ENCODE measurements at places on chromosomes 7 and 10.
A peak's percentile ranks its signal among the peaks of the same experiment; 100 is the strongest.

- no peaks in the 10 kb centered on the region for H3K36me3 ChIP-seq
- H3K27me3 ChIP-seq = no peaks in the 10 kb centered on the region
- H3K4me1 ChIP-seq = no peaks in the 10 kb centered on the region
Observed at GRCh38 chr7:83486957-83487356, 162.0 kb downstream of the SEMA3E start.

DNA sequence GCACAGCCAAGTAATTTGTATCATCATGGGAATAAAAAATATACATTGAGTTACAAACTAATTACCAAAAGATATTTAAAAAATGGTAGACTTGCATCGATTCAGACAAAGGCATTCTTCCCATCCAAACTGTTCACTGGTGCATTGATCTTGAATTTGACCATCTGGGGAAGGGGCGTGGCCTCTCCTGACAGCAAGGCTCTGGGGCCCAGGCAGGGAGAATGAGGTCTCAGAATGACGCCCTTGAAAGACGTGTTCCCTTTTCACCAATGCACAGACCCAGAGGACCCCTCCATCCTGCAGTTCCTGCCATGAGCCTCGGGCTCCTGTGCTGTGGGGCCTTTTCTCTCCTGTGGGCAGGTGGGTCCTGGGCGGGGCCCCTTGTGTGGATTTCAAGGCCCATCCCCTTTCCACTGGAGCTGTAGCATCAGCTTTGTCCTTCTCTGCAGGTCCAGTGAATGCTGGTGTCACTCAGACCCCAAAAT is 91.1 kb upstream of the PRSS58 start:
- no peak for DNase-seq
- no peak overlapping the region for H3K4me3 ChIP-seq
- H3K4me1 ChIP-seq = no peaks in the 10 kb centered on the region
- H3K27me3 ChIP-seq = no peaks in the 10 kb centered on the region
- H3K27ac ChIP-seq = no peak overlapping the region

GRCh38 chr7:19491821-19492452 is 216.9 kb downstream of the POLR1F start:
- H3K27me3 ChIP-seq = no peaks in the 10 kb centered on the region
- H3K27ac ChIP-seq = no peak overlapping the region
- no peak overlapping the region for H3K4me3 ChIP-seq
- no peaks in the 10 kb centered on the region for H3K36me3 ChIP-seq
- DNase-seq = no peak

- H3K4me3 ChIP-seq = no peak overlapping the region
- no peaks in the 10 kb centered on the region for H3K36me3 ChIP-seq
- peak overlapping the region; percentile 78 for H3K27ac ChIP-seq
- no peak for DNase-seq
- no peaks in the 10 kb centered on the region for H3K4me1 ChIP-seq
Observed at GRCh38 chr10:95782318-95782717, 26.4 kb downstream of the ENTPD1 start.

DNA sequence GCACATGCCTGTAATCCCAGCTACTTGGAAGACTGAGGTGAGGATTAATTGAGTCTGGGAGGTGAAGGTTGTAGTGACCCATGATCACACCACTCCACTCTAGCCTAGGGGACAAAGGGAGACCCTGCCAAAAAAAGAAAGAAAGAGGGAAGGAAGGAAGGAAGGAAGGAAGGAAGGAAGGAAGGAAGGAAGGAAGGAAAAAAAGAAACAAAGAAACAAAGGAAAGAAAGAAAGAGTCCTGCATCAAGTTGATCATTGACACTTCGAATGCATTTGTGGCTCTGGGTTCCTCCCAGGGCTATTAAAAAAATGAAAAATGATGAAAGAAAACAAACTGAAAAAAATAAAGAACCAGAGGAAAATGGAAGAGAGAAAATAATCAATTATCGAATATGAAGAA is 3.9 kb upstream of the PRRT4 start:
- H3K27me3 ChIP-seq = peaks cover 55% of the 10 kb centered on the region
- peaks cover 15% of the 10 kb centered on the region for H3K4me1 ChIP-seq
- no peak overlapping the region for H3K27ac ChIP-seq
- no peak for DNase-seq
- H3K36me3 ChIP-seq = no peaks in the 10 kb centered on the region

DNA sequence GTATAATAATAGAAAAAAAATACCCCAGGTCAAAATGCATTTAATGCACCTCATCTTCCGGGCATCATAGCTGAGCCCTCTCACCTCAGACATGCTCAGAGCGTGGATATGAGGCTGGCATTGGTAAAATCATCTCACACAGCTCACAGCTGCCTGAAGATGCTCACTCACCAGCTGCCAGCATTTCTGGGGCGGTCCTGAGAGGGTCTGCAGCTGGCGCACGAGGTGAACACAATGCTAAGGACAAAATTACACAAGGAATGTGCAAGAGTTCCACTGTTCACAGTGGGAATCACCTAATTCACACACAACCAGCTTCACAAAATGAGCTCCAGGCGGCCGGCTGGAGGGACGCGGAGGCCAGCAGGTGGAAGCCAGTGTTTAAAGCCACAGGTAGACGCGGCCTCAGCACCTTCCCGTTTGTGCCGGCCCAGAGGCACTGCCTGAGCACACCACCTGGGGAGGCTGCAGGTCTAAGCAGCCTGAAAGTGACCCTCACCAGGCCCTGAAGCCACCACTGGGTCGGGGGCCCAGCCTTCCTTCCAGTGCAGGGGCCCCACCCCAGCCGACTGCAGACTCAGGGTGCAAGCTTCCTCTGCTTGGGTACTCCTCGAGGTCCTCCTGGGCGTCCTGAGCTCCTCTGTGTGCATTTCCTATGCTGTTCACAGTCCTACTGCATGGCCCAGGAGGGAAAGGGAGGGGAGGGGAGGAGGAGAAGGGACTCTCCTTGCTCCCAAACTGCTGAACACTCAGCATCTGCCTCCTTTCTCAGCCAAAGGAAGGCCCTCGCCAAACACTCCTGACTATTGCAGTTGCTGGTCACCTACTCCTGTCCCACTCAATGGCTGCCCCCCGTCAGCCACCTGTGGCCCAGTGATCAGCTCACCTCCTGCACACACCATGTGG is 61.2 kb upstream of the FAM20C start:
- H3K27me3 ChIP-seq = no peaks in the 10 kb centered on the region
- peaks cover 37% of the 10 kb centered on the region for H3K4me1 ChIP-seq
- no peaks in the 10 kb centered on the region for H3K36me3 ChIP-seq
- H3K27ac ChIP-seq = no peak overlapping the region
- DNase-seq = no peak

GRCh38 chr7:9854605-9855004 is 1119.1 kb upstream of the PHF14 start:
- no peak overlapping the region for H3K4me3 ChIP-seq
- H3K4me1 ChIP-seq = no peaks in the 10 kb centered on the region
- DNase-seq = no peak

DNA sequence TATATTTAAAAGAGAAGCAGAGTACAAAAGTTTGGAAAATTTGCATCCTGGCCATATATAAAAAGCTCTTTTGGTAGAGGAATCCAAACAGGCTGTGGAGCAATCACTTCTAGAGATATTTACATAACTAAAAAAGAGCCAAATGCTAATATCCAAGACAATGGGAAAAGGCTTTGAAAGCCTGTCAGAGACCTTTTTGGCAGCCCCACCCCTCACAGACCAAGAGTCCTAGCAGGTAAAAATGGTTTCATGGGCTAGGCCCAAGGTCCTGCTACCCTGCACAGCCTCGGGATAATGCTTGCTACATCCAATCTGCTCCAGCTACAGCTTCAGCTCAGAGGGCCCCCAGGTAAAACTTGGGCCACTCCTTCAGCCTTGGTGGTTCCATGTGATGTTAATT is 430.2 kb upstream of the KCND2 start:
- H3K4me1 ChIP-seq = no peaks in the 10 kb centered on the region
- H3K27me3 ChIP-seq = no peaks in the 10 kb centered on the region
- DNase-seq = no peak
- no peak overlapping the region for H3K27ac ChIP-seq
- H3K4me3 ChIP-seq = no peak overlapping the region

DNA sequence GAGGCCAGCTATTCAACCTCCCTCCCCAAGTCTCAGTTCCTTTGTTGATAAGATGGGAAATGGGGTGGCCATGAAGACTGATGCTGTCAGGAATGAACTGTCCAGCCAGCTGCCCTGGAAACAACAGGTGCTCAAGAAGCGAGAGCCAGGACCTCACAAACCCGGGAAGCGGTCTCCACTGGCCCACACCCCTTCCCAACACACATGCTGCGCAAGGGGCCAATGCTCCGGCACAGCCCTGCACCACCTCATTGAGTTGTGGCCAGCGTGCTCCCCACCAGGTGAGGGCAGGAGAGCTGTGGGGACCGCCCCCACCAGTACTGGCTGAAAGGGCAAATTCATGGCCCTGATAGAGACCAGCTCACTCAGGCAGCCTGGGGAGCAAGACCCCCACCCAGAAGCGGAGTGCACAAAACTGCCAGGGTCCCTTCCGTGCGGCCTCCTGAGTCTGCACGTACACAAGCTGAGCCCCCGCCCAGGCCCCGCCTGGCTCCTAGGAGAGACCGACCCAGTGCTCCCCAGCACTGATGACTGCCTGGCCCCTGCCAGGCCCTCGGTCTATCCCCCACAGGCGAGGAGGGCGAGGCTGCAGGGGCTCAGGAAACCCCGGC is 216.6 kb downstream of the MAD1L1 start:
- H3K4me3 ChIP-seq = no peak overlapping the region
- no peaks in the 10 kb centered on the region for H3K27me3 ChIP-seq
- no peaks in the 10 kb centered on the region for H3K36me3 ChIP-seq
- H3K4me1 ChIP-seq = peaks cover 17% of the 10 kb centered on the region
- H3K27ac ChIP-seq = no peak overlapping the region

GRCh38 chr7:130945411-130945811 is 211.4 kb upstream of the KLF14 start:
- no peak for DNase-seq
- H3K27me3 ChIP-seq = no peaks in the 10 kb centered on the region
- H3K4me1 ChIP-seq = no peaks in the 10 kb centered on the region
- peaks cover 15% of the 10 kb centered on the region for H3K36me3 ChIP-seq
- H3K4me3 ChIP-seq = no peak overlapping the region

DNA sequence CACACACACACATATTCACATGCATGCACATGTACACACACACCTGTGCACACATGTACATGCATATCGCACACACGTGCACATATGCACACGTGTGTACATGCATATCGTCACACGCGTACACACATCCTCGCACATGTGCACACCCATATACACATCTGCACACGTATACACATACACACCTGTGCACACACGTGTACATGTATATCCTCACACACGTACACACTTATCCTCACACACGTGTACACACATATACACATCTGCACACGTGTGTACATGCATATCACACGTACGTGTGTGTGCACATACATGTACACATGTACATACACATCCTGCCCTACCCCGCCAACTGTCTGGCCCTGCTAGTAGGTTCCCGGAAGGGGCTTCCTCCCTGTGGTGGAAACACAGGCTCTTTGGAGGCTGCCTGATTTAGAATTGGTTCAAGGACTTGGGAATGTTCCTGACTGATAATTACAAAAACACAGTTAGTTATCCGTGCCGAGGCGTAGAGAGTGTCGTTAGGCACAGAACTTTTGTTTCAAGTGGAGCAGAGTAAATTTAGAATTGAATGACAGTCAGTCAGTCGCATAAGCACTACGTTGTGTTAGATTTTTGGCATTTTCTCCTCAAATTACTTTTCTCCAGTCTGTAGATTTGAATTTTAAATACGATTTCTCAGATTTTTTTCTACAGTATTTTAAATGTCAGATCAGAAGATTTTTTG is 18.5 kb upstream of the PRKAR1B start:
- H3K27ac ChIP-seq = no peak overlapping the region
- no peak for DNase-seq
- H3K36me3 ChIP-seq = peaks cover 32% of the 10 kb centered on the region
- H3K27me3 ChIP-seq = no peaks in the 10 kb centered on the region

- no peak overlapping the region for H3K4me3 ChIP-seq
- no peaks in the 10 kb centered on the region for H3K36me3 ChIP-seq
- H3K27ac ChIP-seq = no peak overlapping the region
- DNase-seq = no peak
Observed at GRCh38 chr7:38855386-38855785, 53.6 kb downstream of the VPS41 start.

Data from tibial artery (tissue), 4 donors.